NCI-H146 (cell line): ENCODE measurements at places on chromosomes 2 and 18.

- no peak for DNase-seq
Measured at GRCh38 chr2:127626917-127627739, 18.8 kb upstream of the GPR17 start.

DNA sequence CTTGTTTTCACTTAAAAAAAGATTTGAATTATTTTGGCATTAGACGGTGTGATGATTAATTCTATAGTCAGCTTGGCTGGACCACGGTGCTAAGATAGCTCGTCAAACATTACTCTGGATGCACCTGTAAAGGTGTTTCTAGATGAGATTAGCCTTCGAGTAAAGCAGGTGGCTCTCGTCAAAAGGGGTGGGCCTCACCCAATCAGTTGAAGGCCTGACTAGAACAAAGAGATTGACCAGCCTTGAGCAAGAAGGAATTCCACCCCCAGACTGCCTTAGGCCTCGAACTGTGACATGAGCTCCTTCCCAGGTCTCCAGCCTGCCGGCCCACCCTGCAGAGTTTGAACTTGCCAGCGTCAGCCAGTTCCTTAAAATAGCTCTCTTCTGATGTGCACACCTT lies 73.4 kb downstream of the TWIST2 start:
- DNase-seq, result no peak

GRCh38 chr2:238381341-238382115 lies 45.2 kb upstream of the ASB1 start:
- DNase-seq, result no peak

- DNase-seq, result no peak
Measured at GRCh38 chr2:104416339-104417000, 437.4 kb upstream of the POU3F3 start.

DNA sequence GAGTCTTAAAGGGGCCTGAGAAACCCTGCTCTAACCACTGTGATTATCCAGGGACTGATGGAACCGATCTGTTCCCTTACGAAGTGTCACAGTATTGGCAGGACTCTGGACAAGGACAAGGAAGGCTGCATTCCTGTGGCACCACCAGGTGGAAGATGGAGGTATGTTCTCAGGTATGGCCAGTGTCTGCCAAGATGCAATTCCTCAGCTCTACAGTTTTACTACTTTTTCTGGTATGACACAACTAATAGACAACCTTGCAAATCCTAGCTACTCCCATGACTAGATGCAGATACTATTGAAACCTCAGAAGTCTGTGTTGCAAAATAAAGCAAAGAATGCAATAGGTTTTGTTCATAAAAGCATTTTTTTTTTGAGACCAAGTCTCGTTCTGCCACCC lies 14.6 kb downstream of the RAB31 start:
- DNase-seq, result peak; percentile 38

DNA sequence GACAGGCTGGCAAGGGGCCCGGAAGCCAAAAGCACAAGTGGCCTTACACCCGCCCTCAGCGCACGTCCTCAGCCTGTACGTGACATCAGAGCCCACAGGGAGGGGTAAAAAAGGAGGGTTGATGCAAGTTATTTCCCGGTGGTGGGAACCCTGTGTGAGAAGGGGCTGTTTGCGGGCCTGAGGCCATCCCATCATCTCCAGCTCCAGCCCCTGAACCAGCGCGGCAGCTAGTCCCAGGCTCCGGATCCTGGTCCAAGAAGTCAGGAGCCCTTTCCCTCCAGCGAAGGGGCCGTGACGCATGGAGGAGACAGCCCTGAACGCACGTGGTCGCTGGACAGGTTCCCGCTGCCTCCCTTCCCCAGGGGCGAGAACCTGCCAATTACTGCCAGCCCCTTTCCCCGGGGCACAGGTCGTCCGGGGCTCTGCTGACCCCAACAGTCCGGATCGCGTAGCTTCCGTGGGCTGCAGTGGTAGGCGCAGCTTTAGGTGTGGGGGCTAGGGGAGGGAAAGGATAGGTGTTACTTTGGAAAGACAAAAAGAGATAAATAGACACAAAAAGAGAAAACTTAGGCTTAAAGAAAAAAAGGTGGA lies 1.3 kb upstream of the LRP2 start:
- DNase-seq, result peak; percentile 10

DNA sequence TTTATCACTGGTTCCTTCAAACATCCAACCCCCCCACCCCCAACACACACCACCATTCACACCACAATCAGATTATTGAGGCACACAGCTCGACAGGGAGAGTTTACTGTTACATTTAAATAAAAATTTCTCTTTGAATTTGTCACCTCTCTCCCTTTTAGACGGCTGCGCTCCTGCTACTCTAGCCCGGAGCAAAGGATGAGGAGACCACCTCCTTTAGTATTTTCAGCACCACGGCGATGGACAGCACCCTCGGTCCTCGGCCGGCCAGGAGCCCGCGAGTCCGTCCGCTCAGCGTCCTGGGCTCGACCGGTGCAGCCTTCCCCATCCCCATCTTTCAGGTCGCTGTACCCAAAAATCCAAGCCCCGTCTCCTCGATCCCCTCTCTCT lies 892 bp downstream of the CELF4 start:
- peak; percentile 64 for DNase-seq

- DNase-seq, result peak; percentile 90
Measured at GRCh38 chr2:10014418-10015190, 28.7 kb upstream of the KLF11 start.

GRCh38 chr2:221293949-221294742 lies 278.0 kb downstream of the EPHA4 start:
- no peak for DNase-seq

GRCh38 chr2:15810477-15811150 lies 129.7 kb upstream of the MYCN start:
- no peak for DNase-seq

GRCh38 chr18:34709750-34710441 lies at the start of gene DTNA:
Gene DTNA, plus strand, starts transcription at chr18:34710298. Its CDS starts 45,679 bp downstream, at chr18:34755977.
- DNase-seq, result peak; percentile 94

GRCh38 chr18:49168281-49168985 lies 217.7 kb upstream of the SMAD7 start:
- DNase-seq, result peak; percentile 64

GRCh38 chr18:57780706-57781347 lies 22.3 kb downstream of the ATP8B1 start:
- no peak for DNase-seq

DNA sequence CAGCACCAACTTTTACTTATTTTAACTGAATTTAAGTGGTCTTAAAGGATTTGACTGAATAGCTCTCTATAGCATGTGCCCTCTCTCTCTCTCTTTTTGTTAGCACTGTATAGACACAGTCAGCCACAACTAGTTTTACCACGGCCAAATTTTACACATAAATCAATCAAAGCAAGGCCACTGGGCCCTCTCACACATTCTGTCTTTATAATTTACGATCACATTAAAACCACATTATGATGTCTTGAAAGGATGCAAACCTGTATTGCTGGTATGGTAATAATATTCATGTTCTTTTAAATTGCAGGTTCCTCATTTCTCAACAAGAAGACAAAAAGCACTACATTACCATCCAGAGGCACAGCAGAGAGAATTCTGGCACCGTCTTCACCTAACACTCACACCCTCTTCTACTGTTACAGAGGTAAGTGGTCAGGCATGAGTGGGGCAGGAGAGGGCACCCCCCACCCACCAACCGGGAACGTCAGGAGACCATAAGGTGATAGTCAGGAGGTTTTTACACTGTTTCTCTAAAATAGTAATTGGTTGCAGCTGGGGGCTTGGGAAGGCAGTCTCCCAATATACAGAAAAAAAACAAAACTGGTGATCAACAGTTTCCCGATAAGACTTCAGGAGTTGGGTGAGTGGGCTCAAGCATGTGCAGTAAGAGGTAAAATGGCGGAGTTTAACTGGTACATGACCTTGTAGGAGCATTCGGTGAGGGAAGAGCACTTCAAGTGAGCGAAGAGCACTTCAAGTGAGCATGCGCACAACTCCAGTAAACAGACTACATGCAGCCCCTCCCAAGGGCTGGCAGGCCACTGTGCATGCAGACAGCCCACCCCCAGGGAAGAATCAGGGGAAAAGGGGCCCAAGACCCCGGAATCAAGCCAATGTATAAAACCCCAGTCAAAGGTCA lies 296.7 kb downstream of the PIEZO2 start:
- no peak for DNase-seq

- DNase-seq, result peak; percentile 78
Measured at GRCh38 chr2:240452462-240453256, 17.2 kb downstream of the GPC1 start.

GRCh38 chr2:98551316-98551715 lies 57.0 kb downstream of the COA5 start:
- DNase-seq, result no peak

GRCh38 chr2:219571311-219572236 lies at the start of gene OBSL1:
Gene OBSL1, minus strand, starts transcription at chr2:219571539. Its CDS starts 307 bp downstream, at chr2:219571232.
- DNase-seq, result peak; percentile 89

- no peak for DNase-seq
Measured at GRCh38 chr2:12897181-12897580, 180.4 kb downstream of the TRIB2 start.

- DNase-seq, result no peak
Measured at GRCh38 chr18:9705183-9705829, 2.8 kb upstream of the RAB31 start.

- DNase-seq, result no peak
Measured at GRCh38 chr18:4352746-4353551, 102.2 kb downstream of the DLGAP1 start.

DNA sequence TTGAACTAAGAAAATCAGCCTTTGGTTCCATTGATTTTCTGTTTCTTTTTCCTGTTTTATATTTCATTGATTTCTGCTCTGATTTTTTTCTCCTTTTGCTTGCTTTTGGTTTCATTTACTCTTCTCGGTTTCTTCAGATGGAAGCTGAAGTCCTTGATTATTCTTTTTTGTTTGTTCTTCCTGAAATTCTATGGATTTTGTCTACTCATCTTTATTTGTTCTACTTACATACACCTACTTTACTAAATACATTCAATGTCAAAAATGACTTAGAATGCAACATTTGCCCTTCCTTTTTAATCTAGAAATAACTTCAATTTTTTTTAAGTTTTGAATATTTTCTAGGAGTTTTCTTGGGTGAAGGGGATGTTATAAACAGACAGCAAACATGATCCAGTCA lies 612.5 kb downstream of the METTL4 start:
- DNase-seq, result no peak

GRCh38 chr2:144242311-144242710 lies 277.6 kb downstream of the ZEB2 start:
- DNase-seq, result no peak

GRCh38 chr2:207135801-207136457 lies 29.8 kb downstream of the KLF7 start:
- DNase-seq, result no peak

GRCh38 chr2:128217671-128218070 lies 101.0 kb downstream of the HS6ST1 start:
- no peak for DNase-seq

GRCh38 chr2:120820263-120820952 lies 84.7 kb downstream of the GLI2 start:
- no peak for DNase-seq

GRCh38 chr2:239253264-239253663 lies 147.6 kb downstream of the HDAC4 start:
- no peak for DNase-seq

GRCh38 chr18:31577195-31577594 lies 14.5 kb upstream of the TTR start:
- DNase-seq, result no peak

GRCh38 chr2:238278626-238279323 lies 9.6 kb downstream of the PER2 start:
- DNase-seq, result no peak

GRCh38 chr2:215716956-215717355 lies 281.1 kb upstream of the FN1 start:
- no peak for DNase-seq

- no peak for DNase-seq
Measured at GRCh38 chr2:98736464-98736889, 5.5 kb upstream of the MGAT4A start.

GRCh38 chr2:158677542-158677941 lies 117.6 kb upstream of the DAPL1 start:
- peak; percentile 70 for DNase-seq

GRCh38 chr2:196677404-196677803 lies 37.9 kb downstream of the CCDC150 start:
- DNase-seq, result no peak

DNA sequence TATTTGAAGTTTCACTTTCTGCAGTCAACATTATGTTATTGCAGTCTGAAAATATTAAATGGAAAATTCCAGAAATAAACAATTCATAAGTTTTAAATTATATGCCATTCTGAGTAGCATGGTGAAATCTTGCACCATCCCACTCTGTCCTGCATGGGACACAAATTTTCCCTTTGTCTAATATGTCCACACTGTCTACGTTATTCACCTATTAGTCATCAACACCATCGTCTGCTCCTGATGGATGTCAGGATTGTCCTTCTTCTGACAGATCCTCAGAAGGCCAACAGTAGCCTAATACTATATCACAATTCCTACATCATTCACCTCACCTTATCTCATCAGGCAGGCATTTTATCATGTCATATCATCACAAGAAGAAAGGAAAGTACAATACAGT lies 163.1 kb downstream of the TXNL1 start:
- no peak for DNase-seq

DNA sequence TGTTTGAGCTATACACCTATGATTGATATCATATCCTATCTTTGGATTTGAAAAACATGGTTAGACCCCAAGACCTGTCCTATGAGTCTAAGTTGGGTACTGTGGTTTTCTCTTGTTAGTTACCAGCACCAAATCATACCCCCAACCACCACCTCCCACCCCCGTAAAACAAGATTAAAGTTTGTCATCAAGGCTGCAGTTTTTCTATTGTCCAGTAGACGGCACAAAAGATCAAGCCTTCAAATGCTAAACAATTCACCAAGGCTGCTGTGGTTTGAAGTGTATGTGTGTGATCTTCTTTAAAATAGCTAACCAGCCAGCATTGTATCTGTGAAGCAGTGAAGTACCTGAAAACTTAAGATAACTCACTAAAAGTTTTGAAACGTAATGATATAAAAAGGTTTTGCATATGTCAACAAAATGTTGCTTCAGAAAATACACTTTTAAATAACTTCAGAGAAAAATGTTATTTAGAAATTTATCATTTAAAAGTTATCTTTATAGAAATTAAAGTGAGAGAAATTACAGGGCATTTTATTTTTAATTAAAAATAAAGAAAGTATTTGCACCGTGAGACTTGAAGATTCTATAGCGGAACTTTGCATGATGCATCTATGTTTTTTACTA lies 5.8 kb upstream of the MEIS1 start:
- DNase-seq, result peak; percentile 62

- peak; percentile 92 for DNase-seq
Measured at GRCh38 chr18:46474487-46475389, 182.3 kb downstream of the LOXHD1 start.

- DNase-seq, result no peak
Measured at GRCh38 chr2:237326266-237327171, 87.4 kb downstream of the COL6A3 start.
